ENCODE measurements at places on chromosomes 16 and 17.

- no peak for DNase-seq
Measured at GRCh38 chr17:62980842-62981241, 14.8 kb downstream of the TANC2 start.

DNA sequence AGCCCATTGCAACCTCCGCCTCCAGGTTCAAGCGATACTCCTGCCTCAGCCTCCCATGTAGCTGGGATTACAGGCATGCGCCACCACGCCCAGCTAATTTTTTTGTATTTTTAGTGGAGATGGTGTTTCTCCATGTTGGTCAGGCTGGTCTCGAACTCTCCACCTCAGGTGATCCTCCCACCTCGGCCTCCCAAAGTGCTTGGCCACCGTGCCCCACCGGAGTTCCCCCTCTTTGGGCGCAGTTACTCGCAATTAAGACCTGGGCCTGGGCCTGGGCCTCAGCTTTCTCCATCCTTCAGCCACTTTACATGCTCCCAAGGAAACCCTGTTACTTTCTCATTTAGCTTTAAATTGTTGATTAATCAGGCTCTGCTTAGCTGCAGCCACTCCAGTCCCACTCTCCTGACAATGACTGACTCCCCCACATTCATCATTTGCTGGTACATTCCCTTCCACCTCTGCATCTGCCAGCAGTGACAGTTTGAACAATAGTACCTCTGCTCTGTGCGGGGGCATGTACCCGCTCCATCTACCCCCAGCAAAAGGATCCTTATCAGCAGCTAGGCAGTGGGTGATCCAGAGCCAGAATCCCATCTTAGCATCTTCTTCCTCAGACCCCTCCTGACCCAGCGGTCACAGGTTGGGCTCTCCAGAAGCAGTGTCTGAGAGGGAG is 47.2 kb upstream of the SLC47A1 start:
- DNase-seq: no peak

- no peak for DNase-seq
Measured at GRCh38 chr16:88289561-88289960, 93.2 kb upstream of the ZNF469 start.

- peak; percentile 66 for DNase-seq
Measured at GRCh38 chr17:78272181-78272913, 40.9 kb downstream of the TMEM235 start.

DNA sequence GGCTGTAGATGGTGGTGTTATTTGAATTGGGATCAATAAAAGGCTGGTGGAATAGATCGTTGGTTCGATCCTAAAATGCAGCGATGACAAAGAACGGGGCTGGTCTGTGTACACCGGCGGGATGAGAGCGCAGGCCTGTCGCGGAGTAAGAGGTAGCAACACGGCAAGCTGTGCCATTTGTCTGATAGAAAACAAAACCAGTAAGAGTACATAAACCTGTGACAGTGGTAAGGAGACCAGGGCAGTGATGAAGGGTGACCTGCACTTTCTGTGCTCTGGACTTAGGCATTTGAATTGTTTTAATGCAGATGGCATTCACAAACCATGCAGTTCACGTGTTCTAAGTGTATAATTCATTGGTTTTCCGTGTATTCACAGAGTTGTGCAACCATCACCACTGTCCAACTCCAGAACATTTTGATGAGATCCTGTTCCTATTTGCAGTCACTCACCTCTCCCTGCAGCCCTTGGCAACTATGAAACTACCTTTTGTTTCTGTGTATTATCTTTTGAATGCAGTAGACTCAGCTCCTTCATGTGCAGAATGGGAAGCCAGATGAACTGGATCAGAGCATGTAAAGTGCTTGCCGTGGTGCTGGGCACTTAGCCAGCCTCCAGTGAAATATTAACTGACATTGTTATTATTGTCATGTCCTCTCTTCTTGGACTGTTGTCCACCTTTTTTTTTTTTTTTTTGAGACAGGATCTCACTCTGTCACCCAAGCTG is 286.1 kb downstream of the SNX29 start:
- DNase-seq: no peak

DNA sequence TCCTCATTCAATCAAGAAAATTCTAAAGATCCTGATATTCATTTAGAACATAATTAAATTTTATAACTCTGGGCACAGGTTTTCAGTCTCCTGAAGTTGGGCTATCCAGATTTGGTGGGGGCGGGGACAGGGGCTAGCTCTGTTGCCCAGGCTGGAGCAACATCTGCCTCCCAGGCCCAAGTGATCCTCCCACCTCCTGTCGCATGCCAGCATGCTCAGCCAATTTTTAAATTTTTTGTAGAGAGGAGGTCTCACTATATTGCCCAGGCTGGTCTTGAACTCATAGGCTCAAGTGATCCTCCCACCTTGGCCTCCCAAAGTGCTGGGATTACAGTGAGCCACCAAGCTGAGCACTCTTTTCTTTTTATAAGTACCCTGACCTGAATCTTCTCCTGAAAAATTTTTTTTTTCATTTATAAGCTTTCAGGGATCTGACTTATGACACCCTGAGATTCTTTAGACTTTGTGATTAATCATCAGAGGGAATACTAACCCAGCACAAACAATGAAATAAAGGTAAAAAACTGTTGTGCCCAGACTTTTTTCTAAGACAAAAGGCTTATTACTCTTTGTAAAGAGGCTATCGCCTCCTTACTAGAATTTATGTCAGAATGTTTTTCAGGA is 62.6 kb downstream of the TUBD1 start:
- DNase-seq: no peak

- DNase-seq: peak; percentile 76
Measured at GRCh38 chr17:3750926-3751325, 27.2 kb downstream of the HASPIN start.

DNA sequence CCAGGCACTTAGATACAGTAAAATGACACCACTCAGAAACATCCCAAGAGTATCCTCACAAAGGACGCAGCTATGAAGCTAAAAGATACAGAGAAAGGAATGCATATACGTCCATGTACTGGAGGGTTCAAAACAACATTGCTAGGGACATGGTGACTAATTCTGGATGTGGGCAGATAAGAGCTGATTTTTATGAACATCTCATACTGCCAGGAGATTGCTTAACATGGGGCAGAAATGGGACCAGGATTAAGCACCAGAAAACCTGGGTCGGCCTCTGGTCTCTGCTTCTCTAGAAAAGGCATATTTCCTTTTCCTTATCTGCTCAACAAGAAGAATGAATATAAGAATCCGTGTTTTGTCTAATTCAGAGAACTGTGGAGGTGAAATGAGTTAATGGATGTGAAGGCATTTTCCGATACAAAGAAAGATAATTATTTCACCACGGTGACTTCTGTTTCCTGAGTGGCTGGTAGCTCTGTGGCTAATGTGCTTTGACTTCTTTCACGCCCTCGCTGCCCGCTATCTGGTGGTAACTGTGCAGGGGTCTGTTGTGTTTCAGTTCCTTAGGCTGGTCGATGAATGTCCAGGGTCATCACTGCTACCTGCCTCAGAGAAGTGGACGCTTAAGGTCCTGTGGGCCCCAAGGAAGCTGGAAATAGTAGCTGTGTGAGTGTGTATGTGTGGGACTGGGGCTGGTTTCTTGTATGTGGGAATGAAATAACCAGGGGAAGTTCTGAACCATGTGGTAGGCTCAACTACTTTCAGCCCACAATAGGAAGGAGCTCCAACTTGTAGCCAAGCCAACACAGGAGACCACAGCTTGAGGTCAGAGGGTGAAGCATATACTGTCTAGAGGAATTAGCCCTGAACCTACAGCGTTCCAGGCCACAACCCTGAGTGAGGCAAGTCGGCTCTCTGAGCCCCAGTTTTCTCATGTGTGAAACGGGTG is 15.8 kb upstream of the CCL5 start:
- peak; percentile 39 for DNase-seq

- DNase-seq: no peak
Measured at GRCh38 chr17:39709998-39710964, 10.4 kb downstream of the ERBB2 start.

- DNase-seq: no peak
Measured at GRCh38 chr17:81703747-81704654, 834 bp downstream of the MRPL12 start.

DNA sequence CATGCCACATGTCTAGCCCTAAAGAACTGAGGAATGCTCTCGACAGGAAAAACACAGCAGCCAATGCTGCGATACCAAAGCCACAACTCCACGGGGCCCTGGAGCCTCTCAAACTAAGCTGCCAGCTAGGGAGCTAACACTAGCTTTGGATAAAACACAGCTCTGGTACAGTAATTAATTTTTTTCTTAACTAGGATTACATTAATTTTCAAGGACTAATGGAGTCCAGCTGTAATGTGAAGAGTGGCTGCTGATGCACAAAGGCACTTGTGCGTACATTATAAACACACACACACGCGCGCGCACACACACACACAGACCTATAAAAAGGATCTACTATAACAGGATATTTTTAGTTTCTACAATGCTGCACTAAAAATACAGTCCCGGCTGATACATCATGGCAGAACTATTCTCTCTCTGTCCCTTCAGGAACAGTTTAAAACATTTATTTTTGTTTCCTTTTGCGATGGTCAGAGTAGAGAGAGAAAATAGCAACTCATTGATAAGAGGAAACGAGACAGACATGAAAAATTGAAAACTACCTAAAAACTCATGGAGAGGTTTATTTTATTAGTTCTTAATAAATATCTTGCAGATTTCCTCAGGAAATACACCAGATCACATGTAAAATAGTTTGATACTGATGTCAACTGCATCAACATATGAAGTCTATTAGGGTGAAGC is 88.5 kb downstream of the SMG6 start:
- peak; percentile 46 for DNase-seq

DNA sequence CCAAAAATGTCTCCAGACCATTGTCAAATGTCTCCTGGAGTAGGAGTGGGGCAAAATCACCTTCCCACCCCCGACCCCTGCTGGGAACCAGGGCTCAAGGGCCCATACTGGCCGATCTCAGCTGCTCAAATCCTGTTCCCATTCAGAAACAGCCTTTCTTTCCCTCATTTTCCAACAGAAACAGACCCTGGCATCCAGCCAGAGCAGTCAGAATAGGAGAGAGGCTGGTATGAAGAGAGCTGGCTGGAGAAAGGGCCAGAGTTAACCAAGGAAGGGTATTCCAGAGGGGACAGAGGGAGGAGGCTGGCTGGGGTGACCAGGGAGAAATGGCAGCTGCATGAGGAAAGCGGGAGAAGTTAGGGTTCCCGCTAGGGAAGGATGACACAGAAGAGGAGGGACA is 199.1 kb downstream of the XYLT1 start:
- no peak for DNase-seq

DNA sequence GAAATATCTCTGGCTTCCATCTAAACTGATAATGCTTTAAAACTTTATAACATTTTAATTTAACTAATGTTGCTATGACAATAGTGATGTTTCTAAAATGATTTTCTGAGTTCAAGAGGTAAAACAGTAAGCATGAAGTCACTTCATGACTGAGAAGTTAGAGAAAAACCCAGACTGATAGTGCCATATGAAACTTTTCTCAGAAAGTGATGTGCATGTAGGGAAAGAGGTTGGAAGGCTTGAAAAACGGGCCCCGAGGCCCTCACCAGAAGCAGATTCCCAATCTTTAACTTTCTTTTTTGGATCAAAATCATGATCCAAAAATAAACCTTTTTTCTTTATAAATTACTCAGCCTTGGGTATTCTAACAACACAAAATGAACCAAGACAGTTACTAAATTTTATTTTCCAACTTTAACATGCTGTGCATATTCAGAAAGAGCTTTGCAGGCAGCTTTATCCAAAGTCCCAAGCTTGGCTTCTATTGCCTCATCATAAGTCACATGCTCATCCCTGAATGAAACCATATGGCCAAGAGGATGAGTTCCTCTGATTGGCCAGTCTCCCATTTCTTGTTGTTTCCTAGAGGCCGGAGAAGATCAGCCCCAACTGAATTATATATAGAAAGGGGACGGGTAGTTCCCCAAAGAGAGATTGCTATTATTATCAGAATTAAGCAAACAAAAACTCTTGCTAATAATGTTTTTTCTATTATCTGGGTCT is 357.6 kb upstream of the SALL1 start:
- no peak for DNase-seq

- DNase-seq: no peak
Measured at GRCh38 chr17:34319039-34319483, at the start of gene CCL8. TSS of gene CCL8 (plus strand) at chr17:34319435. CDS start at chr17:34319502, 67 bp downstream.

- no peak for DNase-seq
Measured at GRCh38 chr17:8914554-8914953, 47.1 kb upstream of the PIK3R6 start.

Measured in CD4-positive, alpha-beta T cell treated with Interleukin-17A for 4 hours (primary cell).